ENCODE measurements at places on chromosomes 12 and 14.

- DNase-seq: no peak
Measured at GRCh38 chr14:74326369-74327152, 21.7 kb upstream of the VRTN start.

GRCh38 chr14:93764211-93764659, 24.1 kb downstream of the PRIMA1 start:
- DNase-seq: peak; percentile 56

DNA sequence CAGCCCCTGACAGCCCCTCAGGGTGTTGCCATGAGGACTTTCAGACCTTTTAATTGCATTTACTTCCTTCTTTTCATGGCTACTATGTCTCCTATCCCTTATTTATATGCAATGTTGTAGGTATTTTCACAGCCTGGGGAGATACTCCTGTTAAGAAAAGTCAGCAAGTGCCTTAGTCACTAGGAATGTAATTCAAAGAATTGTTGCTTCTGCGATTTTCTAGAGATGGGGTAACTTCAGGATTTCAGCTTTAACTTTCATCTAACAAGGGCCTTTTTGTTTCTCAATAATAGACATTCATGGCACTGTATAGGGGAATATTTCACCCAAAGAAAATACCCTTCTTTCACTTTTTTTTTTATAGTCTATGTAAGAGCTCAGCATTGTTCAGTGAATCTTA, 533.3 kb upstream of the MIS18BP1 start:
- DNase-seq: no peak

DNA sequence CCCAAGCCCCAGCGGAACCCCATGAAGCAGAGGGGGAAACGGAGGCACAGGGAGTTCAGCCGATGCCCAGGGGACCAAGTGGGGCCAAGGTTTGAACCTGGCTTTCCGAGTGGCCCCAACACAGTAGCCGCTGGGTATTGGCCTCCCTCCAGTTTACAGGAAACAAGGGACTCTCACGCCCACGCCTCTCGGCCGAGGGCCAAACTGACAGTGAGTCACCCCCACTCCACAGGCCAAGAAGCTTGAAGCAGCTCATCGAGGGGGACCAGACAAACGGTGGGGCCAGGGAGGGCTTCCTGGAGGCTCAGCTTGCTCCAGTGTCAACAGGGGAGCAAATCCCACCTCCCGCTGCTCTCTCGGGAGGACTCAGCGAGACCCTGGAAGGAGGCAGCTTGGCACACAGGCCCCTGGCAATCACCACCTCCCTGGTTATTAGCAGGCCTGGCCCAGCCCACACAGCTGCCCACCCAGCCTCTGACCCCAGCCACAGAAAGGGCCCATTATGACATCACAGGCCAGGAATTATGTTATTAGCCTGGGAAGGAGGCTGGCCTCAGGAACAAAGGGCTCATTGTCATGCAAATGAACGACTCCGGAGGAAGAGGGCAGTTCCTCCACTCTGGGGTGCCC, 54.6 kb downstream of the NCOR2 start:
- DNase-seq: peak; percentile 99

GRCh38 chr14:100654814-100655740, 67.9 kb upstream of the BEGAIN start:
- DNase-seq: no peak
